ENCODE measurements at places on chromosomes 12 and 14. TPM values are rescaled to one million over a fixed set of nuclear protein-coding genes. Genes with fewer than 3 reads are reported as not detected.

Gene SOAT2
- 1.5 TPM for total RNA-seq

Gene KRT83
- total RNA-seq: not detected

Gene SERPINA12
- total RNA-seq: not detected

Gene MAX
- 134 TPM for total RNA-seq

Gene CYP27B1
- total RNA-seq: 3.3 TPM

Gene DLGAP5
- 89.7 TPM for total RNA-seq

Gene IL26
- 3.3 TPM for total RNA-seq

Gene ACOT6
- not detected for total RNA-seq

Gene CPNE6
- total RNA-seq: not detected

Gene DPPA3
- not detected for total RNA-seq

Gene FRS2
- 15.1 TPM for total RNA-seq

Gene ARHGAP9
- total RNA-seq: 171 TPM

Gene GALNT4
- total RNA-seq: 21.5 TPM

Gene RPS29
- total RNA-seq: 1,659 TPM

Gene LHX5
- total RNA-seq: not detected

Gene FUT8
- total RNA-seq: 85.5 TPM

Gene SYCP3
- 0.30 TPM for total RNA-seq

Gene EIF2S3B
- 1.4 TPM for total RNA-seq

Gene DDHD1
- total RNA-seq: 53.6 TPM

Gene GNPNAT1
- 13.2 TPM for total RNA-seq

Gene RAB5B
- total RNA-seq: 70.1 TPM

Gene SALL2
- 1.5 TPM for total RNA-seq

Gene CRADD
- total RNA-seq: 12.7 TPM

Gene SLC22A17
- 2.0 TPM for total RNA-seq

Gene SRRM4
- total RNA-seq: not detected
